Mesenteric fat pad (tissue), 1 donor: ENCODE measurements at places on chromosomes 6 and 20. TPM values are rescaled to one million over a fixed set of nuclear protein-coding genes. Genes with fewer than 3 reads are reported as not detected.

The BHLHE23 gene
- not detected for total RNA-seq

The SAMD10 gene
- total RNA-seq = 2.9 TPM

The UNC5CL gene
- 0.48 TPM for total RNA-seq

The NSFL1C gene
- total RNA-seq = 78.6 TPM

The SPATA25 gene
- total RNA-seq = 4.0 TPM

The CST4 gene
- not detected for total RNA-seq

The PLA2G7 gene
- total RNA-seq = 8.1 TPM

The HLA-DRB1 gene
- total RNA-seq = 133 TPM

The LPA gene
- not detected for total RNA-seq

The CCDC170 gene
- 2.4 TPM for total RNA-seq

The SYCP2 gene
- total RNA-seq = 2.2 TPM

The DNAH8 gene
- not detected for total RNA-seq

The SS18L1 gene
- total RNA-seq = 9.0 TPM

The ADAT2 gene
- total RNA-seq = 8.3 TPM

- no peak for DNase-seq
Measured at GRCh38 chr6:2943564-2943955, 27.8 kb downstream of the SERPINB6 start.

GRCh38 chr6:154377726-154378125 is 21.1 kb upstream of the IPCEF1 start:
- no peak for DNase-seq

GRCh38 chr6:100482698-100483097 is 18.0 kb upstream of the SIM1 start:
- no peak for DNase-seq

GRCh38 chr6:17178754-17179529 is 77.1 kb downstream of the STMND1 start:
- no peak for DNase-seq

DNA sequence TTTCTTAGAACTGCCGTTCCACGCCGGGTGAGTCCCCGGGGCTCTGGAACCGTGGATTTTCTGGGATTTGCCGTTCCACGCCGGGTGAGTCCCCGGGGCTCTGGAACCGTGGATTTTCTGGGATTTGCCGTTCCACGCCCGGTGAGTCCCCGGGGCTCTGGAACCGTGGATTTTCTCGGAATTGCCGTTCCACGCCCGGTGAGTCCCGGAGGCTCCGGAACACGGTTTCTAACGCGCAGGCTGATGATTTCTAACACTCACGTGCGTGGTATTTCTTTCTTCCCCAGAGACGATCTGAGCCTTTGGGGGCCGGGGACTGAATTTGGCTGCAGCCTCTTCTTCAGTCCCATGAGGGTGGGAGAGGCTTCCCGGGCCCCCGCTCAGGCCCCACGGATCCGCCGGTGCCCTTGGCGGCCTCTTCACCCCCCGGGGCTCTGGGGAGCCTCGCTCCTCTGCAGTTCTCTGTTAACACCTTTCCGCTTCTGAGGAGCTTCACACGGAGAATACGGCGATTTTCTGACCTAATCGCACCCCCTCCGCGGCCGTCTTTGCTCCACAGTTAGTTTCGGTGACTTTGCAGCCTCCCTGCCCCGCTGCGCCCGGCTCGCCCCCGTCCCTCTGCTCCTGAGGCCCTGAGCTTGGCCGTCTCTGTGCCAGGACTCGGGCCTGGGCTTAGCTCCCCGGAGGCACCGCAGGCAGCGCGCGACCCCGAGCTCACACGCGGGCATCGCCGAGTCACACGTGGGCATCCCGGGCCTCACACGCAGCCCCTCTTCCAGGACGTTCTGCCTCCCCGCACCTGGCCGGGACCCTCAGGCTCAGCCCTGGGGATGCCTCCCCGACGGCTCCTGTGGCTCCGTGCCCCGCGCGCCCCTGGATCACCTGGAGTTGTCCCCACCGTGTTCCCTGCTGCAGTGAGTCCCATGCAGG is 7.2 kb upstream of the KIF25 start:
- DNase-seq = peak; percentile 87

DNA sequence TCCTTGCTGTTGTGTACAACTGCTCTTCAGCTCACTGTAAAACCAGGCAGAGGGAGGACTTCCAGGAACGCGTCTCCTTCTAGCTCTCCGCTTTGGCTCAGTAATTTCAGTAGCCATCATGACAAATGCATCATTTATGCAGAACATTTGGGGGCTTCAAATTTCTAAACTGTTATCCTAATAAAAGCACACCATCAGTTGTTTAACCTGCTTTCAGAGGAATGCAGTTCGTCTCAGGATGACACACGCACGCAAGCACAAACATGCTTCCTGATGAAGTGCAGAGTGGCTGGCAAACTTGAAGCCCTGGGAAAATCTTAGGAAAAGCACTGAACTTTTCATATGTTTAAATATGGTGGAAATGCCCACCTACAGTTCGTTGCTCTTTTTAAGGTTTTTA is 24.4 kb downstream of the SLC22A23 start:
- DNase-seq = peak; percentile 28

DNA sequence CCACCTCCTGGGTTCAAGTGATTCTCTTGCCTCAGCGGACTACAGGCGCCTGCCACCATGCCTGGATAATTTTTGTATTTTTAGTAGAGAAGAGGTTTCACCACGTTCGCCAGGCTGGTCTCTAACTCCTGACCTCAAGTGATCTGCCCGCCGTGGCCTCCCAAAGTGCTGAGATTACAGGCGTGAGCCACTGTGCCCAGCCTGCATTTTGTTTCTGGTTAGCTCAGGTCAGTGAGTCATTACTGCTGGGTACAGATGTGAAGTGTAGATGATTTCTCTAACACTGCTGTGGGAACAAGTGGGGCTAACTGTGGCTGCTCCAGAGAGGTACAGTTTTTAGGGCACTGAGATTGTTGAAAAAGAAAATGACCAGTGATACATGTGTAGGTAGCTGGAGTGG is 188.6 kb downstream of the PRL start:
- DNase-seq = no peak

- no peak for DNase-seq
Measured at GRCh38 chr20:1204113-1204512, 859 bp downstream of the C20orf202 start.

DNA sequence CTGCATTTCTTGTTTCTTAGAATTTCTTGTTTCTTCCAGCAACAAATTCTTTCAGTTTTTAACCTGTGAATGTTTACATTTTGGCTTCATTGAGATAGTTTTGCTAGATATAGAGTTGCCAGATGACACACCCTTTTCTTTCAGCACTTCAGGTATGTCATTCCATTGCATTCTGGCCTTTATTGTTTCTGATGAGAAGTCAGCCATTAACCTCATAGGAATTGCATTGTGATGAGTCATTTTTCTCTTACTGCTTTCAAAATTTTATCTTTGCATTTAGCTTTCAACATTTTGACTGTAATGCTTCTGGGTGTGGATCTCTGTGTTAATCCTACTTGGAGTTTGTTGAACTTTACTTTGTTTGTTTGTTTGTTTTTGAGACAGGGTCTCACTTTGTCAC is 440.3 kb upstream of the HS3ST5 start:
- DNase-seq = no peak

DNA sequence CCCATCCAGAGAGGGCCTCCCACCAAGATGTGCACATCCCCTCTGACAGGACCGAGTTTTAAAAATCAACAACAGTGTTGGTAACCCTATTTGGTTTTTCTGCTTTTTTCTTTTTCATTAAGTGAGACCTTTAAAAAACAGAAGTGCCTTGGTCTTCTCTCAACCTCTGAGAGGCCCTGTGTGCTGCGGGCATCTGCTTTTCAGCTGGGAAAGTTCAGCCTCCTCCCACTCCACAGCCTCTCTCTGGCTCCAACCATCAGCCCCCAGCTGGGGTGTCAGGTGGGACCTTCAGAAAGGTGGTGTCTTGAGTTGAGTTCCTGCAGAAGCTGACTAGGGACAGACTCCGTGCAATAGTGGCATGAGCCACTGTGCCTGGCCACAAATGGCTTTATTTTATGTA is 64.6 kb upstream of the ZMYND8 start:
- DNase-seq = no peak

GRCh38 chr6:7173843-7174503 is 66.2 kb downstream of the RREB1 start:
- no peak for DNase-seq

DNA sequence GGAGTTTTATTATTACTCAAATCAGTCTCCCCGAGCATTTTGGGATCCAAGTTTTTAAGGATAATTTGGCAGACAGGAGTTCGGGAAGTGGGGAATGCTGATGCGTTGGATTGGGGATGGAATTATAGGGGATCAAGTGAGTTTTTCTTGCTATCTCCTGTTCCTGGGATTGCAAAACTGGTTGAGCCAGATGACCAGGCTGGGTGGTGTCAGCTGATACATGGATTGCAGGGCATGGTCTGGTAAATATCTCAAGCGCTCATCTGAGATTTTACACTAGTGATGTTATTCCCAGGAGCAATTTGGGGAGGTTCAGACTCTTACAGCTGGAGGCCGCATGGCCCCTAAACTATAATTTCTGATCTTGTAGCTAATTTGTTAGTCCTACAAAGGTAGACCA is 54.7 kb downstream of the ENPP1 start:
- no peak for DNase-seq

DNA sequence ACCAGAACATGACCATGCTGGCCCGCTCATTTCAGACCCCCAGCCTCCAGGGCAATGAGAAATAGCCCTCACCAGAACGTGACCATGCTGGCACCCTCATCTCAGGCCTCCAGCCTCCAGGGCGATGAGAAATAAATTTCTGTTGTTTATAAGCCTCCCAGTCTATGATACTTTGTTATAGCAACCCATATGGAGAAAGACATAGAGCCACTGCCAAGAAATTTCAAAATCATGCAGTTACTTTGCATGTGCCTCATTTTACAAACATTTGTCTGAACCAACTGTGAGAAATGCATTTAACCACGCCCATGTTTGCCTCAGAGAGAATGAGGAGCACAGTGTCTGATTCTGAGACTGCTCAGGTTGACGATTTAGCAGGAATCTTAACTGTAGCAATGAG is 15.5 kb downstream of the CYP39A1 start:
- DNase-seq = no peak

DNA sequence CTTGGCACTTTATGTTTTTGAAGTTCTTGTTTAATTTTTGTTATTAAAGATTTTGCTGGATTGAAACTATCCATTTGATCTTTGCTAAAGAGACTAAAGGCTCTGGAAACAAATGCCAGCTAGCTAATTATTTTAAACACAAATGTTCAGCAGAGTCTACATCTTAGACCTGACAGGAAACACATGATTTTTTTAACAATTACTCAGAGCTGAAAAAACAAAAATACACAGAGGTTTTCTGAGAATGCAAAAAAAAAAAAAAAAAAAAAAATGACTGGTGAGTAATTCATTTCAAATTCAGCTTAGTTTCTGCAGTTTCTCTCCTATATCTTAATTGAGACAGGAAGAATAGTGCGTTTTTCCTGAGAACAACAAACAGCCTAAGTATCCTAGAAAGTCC is 448.0 kb downstream of the TENT5A start:
- no peak for DNase-seq

DNA sequence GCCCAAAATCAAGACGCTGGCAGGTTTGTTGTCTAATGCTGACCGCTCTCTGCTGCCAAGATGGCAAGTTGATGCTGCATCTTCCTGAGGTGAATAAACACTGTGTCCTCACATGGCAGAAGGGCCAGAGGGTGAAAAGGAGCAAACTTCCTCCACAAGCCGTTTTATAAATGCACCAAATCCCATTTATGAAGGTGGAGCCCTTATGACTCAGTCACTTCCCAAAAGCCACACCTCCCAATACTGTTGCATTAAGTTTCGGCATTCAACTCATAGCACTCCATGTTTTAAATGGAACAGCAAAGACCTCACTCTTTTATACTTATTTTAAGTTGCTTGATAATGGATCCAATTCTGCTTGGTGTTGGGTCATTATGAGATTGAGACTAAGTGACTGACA is 316.6 kb downstream of the RFPL4B start:
- no peak for DNase-seq

DNA sequence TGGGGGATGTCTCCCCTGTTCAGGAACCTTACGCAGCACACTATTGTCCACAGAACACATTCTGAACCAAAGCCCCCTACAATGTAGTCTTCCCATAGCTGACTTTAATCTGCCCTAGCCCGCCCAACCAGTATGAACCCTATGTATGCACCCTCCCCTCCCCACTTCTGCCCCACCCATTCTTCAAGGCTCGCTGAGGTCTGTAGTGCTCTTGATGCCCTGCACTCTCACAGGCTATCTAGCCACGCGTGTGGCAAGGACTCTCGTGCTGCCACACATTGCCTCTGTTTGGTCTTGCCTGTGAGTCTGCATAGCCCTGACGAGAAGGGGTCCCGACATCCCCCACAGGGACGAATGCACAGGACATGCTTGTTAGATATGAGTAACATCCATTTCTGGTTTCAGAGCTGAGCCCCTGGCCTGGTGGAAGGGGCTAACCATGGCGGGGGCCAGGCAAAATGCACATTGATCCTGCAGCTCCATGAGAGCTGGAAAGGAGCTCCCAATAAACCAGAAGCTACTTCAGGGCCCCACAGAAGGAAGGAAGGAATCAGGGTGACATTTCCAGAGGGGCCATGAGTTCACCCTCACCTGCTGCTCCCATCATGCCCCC is 22.6 kb downstream of the MOCS1 start:
- DNase-seq = peak; percentile 43

GRCh38 chr20:44522841-44523240 is 971 bp upstream of the SERINC3 start:
- no peak for DNase-seq

- DNase-seq = no peak
Measured at GRCh38 chr6:20134613-20135012, 77.7 kb downstream of the MBOAT1 start.
